ENCODE measurements at places on chromosomes 13 and 19.

- no peak for DNase-seq
These were observed 27.8 kb upstream of the MIER2 start for GRCh38 chr19:372306-372890.

- DNase-seq, result no peak
These were observed 446.4 kb downstream of the DCT start for GRCh38 chr13:94033098-94033497.

DNA sequence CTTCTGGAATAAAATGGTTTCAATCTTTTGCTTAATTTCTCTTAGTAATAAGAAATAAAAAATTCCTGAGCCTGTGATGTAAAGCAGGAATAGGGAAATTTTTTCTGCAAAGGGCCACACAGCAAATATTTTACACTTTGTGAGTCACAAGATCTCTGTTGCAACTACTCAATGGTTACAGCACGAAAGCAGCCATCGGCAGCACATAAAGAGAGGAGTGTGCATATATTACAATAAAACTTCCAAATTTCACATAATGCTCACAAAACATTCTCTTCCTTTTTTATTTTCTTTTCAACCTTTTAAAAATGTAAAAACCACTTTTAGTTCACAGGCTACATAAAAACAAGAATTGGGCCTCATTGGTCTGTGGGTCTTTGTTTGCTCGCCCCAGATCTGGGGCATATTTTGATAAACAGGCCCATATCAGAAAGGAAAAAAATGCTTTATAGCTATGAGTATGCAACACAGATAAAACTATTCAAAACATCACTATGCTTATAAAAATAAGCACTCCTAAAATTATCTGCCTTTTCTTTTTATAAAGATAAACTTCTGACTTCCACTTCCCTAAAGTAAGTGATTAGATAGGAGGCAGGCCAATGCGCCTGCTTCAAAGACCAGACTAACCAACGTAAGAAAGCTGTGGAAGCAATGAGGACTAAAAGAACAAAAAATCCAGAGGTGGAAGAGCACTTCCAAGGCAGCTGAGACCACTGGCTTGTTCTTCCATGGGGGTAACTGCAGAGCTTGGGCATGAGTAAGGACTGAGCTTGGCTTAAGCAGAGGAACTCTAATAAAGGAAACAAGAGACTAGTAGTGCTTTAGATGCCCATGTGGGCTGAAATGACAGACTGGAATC lies 26.5 kb downstream of the MYCBP2 start:
- DNase-seq, result no peak

GRCh38 chr13:70043685-70044084 lies 63.9 kb upstream of the ATXN8OS start:
- DNase-seq, result no peak

DNA sequence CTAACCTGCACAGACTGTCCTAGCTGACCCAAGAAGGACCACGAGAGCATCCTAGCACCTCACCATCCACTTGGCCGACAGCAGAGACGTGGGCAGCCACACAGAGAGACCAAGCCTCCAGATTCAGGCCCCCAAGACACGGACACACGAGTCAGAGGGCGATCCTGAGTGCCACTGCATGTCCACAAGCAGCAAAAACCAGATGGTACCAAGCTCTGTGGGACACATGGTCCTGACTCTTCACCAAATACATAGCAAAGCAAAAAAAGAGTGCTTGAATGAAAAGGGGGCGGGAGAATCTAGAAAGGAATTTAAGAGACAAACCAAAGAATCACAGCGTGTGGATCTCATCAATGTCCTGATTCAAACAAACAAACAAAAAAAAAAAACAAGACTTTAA lies 45.2 kb downstream of the MLLT1 start:
- DNase-seq, result no peak

- DNase-seq, result no peak
These were observed 4.4 kb upstream of the TBXA2R start for GRCh38 chr19:3610745-3611717.

DNA sequence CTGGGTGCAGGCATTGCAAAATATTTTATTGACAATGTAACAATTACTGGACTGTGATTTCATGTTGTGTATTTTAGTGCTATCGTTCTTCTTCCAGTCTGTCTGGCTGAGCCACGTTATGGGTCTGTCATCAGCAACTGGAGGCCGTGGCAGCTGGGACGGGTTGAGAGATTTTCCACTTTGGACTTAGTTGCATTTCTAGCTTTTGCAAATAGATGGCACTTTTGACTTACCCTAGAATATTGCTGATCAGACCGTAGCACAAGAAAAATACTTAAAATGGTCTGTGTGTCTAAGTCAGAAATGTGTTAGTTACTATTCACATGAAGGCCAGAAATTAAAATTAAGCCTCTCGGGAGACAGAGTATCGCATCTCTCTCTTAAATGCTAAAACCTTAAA lies 211.1 kb downstream of the TEX29 start:
- no peak for DNase-seq

DNA sequence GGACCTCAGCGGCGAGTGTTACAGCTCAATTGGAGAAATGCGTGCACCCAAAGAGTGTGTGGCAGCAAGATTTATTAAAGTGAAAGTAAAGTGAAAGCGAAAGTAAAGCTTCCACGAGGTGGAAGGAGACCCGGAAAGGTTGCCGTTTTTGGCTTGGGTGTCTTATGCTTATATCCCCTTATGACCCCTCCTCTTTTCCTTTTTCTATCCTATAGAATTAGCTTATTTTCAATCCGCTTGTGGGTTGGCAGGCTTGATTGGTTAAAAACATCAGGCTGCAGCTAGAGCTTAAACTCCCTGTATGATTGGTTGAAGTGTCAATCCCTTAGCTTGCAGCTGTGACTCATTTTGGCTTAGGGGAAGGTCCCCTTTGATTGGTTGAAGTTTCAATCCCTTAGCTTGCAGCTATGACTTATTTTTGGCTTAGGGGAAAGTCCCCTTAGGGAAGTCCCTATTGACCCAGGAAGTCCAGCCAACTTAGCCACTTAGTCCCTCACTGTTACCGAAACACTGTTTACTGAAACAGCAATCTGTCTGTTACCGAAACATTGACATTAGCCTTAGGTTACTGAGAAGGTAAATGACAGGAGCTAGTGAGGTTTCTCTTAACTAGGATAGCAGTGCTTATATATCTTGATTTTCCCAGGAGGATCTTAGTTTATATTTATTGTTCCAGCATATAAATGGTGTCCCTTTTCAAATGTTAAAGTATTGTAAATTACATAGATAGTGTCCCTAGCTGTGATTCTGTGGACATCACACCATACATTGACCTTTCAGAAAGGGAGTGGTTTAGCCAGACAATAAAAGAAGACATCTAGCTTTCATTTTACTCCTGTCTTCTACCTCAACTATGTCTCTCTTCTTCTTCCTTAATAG lies 575.8 kb downstream of the DACH1 start:
- DNase-seq, result no peak

DNA sequence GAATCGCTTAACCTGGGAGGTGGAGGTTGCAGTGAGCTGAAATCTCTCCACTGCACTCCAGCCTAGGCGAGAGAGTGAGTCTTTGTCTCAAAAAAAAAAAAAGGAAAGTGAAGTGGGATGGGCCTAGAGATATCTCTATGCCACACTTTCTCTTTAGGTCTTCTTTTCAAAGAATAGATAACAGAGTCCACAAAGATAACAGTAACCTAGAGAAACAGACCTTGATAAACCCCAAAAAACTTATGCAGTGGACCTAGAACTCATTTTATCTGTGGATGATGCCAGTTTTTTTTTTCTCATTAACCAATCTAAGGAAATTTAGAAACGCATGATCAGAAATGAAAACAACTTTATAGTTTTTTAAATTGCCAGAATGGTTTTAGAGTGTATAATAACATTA lies 227.4 kb downstream of the LHFPL6 start:
- no peak for DNase-seq

DNA sequence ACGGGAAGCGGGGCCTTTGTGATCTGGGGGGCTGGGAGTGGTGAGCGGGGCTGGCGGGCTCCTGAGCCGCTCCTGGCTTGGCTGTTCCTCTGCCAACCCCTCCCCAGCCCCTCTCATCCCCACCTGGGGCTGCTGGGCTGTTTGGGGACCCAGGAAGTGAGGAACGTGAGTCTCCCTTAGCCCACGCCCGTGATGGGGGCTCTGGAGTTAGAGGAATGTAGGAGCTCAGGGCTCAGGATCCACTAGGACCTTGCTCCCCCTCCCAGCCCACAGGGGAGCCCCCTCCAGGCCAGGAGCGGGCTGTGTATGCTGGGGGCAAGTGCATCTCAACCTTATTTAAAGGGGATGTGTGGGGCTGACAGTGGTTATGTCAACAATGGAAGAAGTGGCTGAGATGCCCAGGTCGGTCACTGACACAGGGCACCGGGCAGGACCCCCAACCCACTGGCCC lies 134.1 kb downstream of the URI1 start:
- DNase-seq, result no peak

DNA sequence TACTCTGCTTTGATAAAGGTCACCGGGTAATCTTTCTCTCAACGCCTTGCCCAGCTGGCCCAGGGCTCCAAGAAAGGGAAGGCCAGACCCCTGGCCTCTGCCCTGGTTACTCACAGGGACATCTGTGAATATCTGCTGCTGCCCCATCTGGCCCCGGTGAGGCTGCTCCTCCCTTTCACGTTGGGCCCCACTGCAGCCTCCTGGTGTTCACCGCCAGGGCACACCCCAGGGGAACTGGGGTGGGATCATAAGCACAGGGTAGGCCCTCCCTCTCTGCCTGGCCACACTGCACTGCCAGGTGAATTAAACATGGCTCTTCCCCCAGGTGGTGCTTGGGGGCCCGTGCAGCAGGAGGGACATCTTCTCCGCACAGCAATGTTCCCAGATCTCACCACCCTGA lies 12.7 kb downstream of the LAIR1 start:
- DNase-seq, result no peak

DNA sequence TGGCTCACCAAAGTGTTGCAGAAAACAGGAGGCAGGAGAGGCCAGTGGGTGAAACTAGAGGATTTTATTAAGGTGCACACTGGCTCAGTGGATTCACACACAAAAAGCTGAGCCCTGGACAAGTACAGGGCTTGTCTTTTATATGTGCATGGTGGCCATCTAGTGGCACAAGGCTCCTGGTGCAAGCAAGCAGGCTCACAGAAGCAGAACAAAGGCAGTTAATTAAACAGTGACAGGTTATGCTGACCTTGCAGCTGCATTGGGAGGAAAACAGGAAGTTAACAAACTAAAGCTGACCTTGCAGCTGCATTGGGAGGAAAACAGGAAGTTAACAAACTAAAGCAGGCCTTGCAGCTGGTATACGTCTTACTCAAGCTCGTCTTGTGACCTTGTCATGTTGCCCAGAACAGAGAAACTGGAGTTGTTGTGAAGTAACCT lies 65.3 kb upstream of the ZNF681 start:
- no peak for DNase-seq

DNA sequence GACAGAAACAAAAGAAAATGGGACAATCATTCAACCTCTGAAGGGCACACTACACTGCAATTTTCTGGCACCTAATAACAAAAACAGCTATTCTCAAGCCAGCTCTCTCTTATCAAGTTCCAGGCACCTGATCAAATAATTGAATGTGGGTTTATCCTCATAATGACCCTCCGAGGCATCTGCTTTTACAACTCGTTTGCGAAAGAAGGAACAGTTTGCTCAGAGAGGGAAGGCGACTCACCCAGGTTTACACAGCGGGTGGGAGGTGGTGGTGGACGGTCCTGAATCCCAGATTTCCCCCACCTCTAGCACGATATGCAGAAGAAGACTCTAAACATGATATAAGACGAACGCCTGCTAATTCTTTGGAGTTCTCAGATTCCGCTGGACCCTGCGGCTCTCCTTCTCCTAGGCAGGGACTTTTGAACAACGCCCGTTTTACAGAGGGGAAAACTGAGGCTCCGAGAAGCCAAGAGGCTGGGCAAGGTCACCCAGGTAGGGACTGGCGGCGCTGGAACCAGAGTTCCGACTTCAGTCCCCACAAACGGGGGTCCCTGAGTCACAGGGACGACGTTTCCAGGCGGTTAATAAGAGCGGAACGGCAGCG lies 641 bp downstream of the SGTA start:
- DNase-seq, result no peak

DNA sequence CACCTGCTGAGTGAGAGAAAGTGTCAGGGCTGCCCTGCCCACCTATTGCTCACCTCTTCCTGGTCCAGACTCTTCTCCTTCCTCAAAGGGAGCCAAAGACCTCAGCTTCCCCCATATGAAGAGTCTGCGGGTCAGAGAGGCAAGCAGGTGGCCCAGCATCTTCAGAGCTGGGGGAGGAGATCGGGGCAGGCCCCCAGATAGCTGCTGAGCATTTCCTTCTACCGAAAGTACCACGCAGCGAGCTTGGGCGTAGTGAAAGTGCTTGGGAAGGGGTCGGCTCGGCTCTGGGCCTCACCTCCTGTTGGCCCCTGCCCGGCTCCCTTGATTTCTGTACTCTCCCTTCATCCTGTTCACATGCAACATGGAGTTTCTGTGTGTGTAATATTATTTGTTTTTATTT lies 12.2 kb upstream of the ZNF536 start:
- DNase-seq, result no peak

DNA sequence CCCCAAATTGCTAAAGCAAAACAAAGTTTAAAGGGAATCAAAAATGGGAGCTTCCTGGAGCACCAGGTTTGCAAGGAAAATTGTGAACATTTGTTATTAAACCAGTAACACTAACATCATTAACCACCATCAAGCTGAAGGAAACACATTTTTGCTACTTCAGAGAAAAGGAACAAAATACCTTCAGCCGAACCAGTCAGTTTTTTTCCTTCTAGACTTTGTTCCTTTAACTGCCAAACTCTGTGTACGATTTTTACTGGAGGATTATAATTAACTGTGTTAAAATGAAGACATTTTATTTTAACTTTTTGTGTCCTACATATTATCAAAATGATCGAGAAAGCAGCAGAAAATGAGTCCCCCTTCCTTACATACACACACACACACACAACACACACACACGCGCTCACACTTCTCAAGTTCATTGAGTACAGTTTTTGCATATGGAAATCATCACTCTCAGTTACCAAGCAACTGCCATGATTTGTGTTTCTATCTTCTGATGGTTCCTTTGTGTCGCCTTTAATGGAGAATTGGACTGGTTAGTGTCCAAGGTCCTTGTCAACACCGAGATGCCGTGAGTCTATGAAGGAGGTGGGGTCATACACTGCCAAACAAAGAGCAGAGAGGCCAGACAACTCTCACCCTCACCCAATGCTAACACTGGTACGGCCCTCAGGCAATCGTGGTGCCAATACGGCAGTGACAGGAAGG lies 9.8 kb upstream of the SERP2 start:
- no peak for DNase-seq

DNA sequence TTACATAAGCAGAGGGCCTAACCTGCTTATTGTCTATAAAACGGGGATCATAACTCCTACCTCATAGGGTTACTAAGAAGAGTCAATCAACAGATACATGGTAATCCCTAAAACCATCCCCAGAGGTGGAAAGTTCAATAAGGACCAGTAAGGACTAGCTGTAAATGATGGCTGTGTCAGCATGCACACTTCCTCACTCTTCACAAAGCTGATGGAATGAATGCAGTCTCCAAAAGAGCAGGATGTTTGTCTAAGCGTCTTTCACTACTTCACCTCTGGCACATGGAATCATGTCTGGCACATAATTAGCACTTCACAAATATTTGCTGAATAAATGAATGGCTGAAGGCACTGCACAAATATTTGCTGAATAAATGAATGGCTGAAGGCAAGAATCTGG lies 134.2 kb downstream of the MIPEP start:
- DNase-seq, result no peak

All from stimulated activated CD4-positive, alpha-beta T cell treated with anti-CD3 and anti-CD28 coated beads, TNF-alpha, amount 100 ng/mL, for 1 hour (primary cell).